HT1080 (cell line): ENCODE measurements at places on chromosomes 1 and 21.

DNA sequence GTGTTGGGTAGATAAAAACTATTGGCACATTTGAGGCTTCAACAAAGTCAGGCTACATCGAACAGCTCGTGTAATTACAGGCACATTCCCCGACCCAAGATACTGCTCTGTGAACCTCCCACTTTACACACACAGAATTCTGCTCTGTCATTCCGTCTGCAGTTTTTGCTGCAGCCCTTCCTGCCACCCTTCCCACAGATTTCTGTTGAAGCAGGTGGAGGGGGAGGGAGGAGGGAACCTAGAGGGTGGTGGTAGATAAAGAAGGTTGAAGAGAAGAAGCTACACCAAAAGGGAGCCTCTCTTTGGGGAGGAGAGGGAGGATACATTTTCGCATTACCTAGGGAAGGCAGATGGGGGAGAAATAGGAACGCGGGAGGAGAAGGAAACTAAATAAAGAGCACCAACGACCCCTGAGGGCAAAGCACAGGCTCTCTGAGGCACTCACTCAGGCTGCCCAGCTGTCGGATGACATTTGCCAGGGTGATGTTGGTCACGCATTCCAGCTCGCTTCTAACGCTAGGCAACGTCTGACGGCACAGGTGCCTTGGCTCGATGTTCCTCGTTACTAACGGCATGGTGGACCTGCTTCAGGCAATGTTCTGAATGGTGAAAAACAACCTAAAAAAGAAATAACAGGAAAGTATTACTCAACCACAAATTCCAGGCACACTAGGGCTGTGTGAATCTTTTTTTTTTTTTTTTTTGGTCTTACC is 36.0 kb downstream of the GPR3 start:
- no peak for DNase-seq

- peak; percentile 78 for DNase-seq
These were observed 3.8 kb downstream of the DYRK1A start for GRCh38 chr21:37370152-37371040.

GRCh38 chr1:109269212-109269980 is 13.5 kb downstream of the PSRC1 start:
- DNase-seq = no peak

DNA sequence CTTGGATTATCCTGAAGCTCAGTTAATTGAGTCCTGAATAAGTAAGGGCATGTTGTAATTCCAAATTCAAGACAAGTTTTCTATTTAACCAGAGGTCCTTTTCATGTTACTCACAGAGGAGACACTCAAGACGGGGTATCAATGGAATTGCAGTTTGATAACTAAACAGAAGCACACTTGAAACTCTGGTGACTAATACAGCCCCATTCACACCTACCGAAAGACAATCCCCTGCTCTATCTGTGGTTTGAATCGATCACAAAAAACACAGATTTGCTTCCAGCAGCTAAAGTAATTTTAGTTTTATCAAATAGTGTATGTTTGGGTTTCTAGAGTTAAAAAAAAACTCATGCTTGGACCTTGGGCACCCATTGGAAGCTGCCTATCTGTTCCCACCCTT is 60.4 kb downstream of the TEX35 start:
- DNase-seq = no peak

DNA sequence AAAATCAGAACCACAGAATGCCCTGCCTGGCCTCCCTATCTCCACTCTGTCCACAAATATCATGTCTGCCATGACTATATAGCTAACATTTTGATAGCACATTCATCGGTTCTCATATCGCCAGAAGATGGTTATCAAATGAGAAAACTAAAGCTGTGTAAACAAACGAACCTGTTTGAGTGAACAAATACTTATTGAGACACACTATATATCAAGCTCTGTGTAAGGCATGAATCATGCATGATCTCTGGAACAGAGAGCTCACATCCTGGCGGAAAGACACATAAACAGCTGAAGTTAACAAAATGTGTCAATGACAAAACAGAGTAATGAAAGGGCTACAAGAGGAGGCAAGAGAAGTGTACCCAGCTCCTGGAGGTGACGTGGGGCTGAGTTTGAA is 13.1 kb downstream of the KCND3 start:
- no peak for DNase-seq

DNA sequence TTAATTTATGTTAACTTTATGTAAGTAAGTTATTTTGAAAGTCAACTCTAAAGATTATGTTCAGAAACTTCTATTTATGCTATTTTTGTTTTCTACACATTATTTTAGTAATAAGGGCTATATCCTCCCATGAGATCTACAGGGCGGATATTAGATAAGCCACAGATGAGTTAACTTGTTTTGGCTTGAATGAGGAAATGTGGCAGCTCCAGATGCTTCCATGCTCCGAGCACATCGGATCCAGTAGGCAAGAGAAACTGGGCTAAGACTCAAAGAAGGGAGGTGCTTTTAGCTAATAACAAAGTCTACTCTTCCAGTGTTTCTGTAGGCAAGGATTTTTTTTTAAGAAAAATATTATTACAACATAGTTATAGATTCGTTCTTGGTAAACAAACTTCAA is 20.0 kb upstream of the LAMC1 start:
- DNase-seq = no peak

- peak; percentile 76 for DNase-seq
These were observed 45.1 kb upstream of the MACF1 start for GRCh38 chr1:39159224-39160036.

DNA sequence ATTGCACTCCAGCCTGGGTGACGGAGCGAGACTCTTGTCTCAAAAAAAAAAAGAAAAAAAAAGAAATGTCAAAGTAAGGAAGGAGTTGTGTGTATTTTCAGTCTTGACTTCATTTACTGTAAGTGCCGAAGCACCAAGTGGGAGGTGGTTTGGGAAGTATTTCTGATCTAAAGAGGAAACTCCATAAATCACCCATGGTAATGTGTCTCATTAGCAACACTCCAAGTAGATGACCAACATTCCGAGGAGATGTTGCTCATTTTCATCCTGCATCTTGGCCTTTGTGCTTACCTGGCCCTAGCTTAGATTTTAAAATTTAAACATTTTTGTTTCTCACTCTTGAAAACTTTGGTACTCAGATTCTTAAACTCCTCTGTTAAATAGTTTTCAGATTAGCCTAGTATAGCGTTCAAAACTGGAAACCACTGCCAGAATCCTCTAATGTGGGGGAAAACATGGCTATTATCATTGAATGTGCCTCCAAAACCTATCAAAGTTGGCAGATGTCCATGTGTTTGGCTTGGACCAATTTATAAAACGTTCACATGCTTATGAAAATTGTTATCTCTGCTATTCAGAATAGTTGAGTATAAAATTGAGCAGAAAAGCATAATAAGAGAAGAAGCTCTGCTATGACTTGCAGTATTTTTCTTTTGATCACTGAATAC is 110.4 kb downstream of the NFIA start:
- DNase-seq = no peak

- no peak for DNase-seq
These were observed 186.9 kb upstream of the ADGRL2 start for GRCh38 chr1:81613803-81614202.

DNA sequence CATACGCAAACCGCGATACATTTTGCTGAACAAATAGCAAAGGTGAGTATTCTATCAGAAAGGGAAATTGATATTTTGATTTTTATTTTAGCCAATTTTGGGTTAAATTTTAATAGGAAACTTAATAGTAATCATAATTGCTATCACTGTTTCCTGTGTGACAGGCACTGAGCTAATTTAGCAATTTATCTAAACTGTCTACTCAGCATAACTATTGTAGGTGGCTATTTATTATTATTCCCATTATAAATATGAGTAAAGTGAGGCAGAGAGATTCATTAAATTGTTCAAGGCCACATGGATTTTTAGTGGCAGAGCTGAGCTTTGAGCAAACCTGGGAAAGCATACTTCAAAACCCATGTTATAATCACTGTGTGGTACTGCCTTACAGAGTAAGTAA is 21.1 kb downstream of the RTCA start:
- DNase-seq = no peak

DNA sequence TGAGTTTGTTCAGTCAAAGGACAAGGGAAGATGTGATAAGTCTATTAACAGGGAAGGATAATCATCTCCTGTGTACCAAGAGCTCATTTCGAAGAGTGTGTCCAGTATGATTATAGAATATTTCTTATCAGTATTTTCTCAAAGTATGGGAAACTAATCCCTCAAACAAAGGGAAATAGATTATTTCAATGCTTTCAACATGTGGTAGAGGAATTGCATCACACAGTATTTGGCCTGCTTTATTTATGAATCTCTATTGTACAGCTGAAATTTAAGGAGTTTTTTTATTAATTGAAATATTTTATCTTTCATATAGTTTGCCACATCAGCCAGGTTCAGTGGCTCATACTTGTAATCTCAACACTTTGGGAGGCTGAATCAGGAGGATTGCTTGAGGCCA is 151.0 kb downstream of the CLEC20A start:
- no peak for DNase-seq

GRCh38 chr1:209156991-209157390 is 426.5 kb upstream of the CAMK1G start:
- DNase-seq = no peak

GRCh38 chr1:180241716-180242544 is 11.9 kb downstream of the LHX4 start:
- DNase-seq = no peak

DNA sequence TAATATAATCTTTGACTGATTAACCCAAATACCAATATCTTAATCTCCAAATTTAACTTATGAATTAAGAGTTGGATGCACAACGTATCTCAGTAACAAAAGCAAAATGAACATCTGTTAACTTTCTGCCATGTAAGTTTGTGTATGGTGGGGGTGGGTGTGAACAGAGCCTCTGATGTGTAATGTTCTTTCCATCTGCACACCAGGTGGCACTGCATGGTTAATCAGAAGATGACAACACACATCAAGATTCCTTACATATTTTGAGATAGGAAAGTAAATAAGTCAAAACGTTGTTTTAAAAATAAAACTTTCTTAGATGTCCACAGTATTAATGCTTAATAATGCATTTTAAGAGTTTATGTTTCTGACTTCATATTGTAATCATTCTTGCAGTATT is 251.9 kb downstream of the DPYD start:
- peak; percentile 39 for DNase-seq

GRCh38 chr1:44786138-44786840 is 1.7 kb downstream of the BEST4 start:
- no peak for DNase-seq

DNA sequence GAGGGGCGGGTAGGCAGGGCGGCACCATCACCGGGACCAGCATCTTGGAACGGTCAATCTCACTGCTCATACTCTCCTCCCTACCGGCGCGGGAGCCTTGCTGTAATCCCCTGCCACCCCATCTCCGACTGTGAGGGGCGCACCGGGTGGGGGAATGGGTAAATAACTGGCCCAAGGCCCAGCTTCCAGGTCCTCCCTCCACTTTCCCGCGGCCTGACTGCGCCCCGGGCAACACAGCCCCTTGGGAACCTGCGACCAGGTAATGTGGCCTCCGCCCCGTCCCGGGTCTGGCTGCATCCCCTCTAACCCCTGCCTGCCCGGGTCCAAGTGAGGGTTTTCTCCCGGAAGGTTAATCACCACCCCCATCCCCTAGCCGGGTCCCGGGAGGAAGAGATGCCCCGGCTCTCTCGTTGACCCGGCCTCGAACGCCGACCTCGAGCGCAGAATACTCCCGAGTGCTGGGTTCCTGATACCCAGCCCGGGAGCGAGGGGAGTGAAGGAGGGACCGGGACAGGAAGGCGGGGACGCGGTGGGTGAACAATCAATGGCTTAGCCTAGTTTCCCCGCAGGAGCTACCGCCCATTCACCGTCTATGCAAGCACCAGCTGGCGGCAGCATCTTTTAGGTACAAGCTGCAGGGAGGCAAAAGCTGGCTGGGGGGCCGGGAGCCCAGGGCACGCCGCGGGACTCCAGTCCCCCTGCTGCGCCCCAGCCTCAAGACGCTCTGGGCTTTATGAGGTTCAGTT is 5.9 kb upstream of the LHX9 start:
- DNase-seq = no peak

GRCh38 chr1:208242941-208243526 is 1.1 kb downstream of the PLXNA2 start:
- no peak for DNase-seq

DNA sequence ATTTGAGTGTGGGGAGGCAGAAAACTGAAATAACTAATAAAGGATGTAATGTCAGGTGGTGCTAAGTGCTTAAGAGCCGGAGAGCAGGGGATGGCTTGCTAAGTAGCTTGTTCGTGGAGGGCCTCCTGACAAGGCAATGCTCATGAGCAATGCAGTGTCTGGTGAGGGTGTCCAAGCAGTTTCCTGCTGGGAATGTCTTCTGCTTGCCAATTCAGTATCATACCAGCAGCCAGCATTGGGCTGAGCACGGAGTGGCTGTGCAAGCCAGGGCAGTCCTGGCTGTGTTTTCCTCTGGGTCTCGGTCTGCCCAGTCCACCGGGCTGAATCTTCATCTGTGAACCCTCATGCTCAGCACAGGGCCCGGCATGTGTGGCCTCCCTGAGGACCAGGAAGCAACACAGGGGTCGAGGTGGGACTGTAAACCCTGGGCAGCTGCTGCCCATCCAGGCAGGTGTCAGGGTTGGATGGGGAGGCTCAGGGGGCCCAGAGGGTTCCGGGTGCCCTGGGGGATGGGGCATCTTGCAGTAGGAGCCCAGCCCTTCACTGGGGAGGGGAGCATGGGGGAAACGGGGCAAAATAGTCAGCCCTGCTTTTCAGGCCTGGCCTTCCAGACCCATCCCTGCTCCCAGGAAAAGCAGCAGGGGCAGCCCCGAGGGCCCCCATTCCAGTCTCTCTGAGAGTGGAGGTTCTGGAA is 27.5 kb downstream of the EDN2 start:
- DNase-seq = no peak

DNA sequence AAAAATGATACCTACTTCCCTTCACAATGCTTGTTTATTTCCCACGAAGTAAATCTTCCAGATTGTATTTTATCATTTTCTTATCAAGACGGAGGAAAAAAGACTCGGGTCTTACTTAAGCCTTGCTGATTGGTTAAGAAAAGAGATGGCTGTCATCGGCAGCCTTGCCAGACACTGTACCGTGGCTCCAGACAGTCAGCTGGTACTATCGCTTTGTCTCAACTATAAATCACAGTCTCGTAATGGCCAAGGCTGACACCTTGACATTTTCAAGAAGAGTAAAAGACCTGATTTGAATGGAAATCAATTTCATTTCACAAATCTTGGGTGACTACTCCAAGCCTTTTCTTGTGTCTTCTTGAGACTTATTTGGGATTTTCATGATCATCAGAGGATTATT is 868.0 kb downstream of the USP25 start:
- no peak for DNase-seq
